ENCODE measurements at places on chromosomes 11 and 22.

- DNase-seq = no peak
These were observed 3.9 kb downstream of the PRDM11 start for GRCh38 chr11:45150301-45150700.

DNA sequence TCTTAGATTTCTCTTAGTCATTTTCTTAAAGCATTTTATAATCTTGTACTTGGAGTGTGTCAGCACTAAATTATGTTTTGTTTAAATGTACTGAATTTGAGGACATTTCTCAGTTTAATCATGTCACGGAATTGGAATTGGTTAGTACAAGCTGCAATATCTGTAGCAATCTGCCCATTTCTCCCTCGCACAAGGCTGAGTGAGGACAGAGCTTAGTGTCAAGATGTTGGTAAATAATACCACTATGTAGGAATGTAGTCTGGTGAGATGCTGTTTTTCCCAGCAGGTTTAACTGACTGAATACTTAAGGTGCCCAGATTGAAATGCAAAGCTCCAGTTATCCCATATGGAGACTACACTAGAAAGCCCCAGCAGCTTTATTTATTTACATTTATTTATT is 30.6 kb downstream of the SREBF2 start:
- no peak for DNase-seq

GRCh38 chr11:130151196-130151595 is 8.4 kb upstream of the ST14 start:
- no peak for DNase-seq

- no peak for DNase-seq
These were observed 18.2 kb downstream of the RTN4R start for GRCh38 chr22:20249797-20250354.

GRCh38 chr11:34928960-34929680 is 12.7 kb downstream of the PDHX start:
- no peak for DNase-seq

All from Right ventricle myocardium superior (tissue), 1 donor.